ENCODE measurements at places on chromosomes 6 and 20.

GRCh38 chr20:654417-654750, 1.4 kb upstream of the SRXN1 start:
- DNase-seq, result no peak

- no peak for DNase-seq
These were observed 143.6 kb downstream of the OR2B2 start for GRCh38 chr6:27768556-27768955.

DNA sequence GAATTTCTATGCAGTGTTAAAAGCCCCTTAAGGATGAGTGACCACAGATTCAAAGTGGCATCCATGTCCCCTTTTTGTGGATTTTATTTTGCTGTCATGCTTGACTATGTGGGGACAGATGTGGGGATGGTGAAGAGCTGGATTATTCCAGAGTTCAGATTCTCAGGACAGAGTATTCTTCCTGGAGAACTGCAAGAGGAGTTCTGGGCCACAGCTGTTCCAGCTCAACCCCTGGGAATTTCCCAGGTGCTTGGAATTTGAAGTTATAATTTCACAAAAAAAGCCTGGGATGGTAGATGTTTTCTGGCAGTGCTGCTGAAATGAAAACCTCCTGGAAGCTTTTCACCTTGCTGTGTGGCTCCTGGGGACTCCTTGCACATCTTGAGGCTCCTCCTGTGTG, 671.8 kb upstream of the MARCKS start:
- no peak for DNase-seq

DNA sequence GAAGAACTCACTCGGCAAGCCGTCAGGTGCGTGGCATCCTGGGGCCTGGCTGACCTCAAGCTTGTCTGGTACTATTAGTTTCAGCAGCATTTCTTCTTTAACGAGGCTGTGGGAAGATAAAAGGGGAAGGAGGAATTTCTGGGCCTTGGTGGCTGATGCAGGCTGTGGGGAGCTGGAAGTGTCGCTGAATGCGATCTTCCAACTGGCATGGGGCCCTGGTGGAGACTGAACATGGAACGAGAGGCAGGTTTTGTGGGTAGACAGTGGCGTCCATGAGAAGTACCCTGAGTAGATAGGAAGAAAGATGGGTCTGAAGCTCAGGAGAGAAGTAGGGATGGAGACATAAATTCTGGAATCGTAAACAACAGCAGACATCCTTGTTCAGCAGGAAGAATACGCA, 23.9 kb downstream of the ERMARD start:
- no peak for DNase-seq

DNA sequence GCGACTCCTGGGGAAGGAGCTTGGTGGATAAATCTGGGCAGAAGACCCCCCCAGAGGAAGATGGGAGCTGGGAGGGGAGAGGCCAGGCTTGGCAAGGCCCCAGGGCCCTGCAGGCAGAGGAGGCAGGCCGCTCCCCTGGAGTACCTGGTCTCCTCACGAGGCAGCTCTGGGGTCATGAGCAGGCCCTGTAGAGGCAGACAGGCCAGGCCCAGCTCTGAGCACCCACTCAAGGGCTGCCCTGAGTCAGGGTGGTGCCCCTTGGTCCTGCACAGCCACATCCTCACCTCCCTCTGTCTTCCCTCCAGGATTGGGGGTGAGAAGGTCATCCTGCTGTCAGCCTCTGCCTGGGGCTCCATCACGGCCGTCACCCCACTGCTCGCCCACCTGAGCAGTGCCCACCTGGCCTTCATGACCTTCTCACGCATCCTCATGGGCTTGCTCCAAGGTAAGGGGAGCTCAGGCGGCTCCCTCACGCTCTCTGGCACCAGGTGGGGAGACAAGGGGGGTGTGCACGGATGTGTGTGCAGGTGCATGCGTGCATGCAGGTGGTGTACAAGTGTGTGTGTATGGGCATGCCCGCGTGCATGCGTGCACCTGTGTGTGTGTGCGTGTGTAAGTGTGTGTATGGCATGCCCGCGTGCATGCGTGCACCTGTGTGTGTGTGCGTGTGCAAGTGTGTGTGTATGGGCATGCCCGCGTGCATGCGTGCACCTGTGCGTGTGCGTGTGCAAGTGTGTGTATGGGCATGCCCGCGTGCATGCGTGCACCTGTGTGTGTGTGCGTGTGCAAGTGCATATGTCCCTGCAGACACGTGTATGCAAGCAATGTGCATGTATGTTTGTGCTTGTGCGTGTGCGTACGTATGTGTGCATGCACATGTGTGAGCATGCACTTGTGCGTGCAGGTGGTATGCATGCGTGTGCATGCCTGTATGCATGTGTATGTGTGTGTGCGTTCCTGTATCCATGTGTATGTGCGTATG, 4.9 kb downstream of the SLC17A9 start:
- DNase-seq, result no peak

- DNase-seq, result no peak
These were observed 265.4 kb downstream of the RIMS1 start for GRCh38 chr6:72151742-72152141.

GRCh38 chr20:6008254-6008653, 45.6 kb downstream of the LRRN4 start:
- no peak for DNase-seq

DNA sequence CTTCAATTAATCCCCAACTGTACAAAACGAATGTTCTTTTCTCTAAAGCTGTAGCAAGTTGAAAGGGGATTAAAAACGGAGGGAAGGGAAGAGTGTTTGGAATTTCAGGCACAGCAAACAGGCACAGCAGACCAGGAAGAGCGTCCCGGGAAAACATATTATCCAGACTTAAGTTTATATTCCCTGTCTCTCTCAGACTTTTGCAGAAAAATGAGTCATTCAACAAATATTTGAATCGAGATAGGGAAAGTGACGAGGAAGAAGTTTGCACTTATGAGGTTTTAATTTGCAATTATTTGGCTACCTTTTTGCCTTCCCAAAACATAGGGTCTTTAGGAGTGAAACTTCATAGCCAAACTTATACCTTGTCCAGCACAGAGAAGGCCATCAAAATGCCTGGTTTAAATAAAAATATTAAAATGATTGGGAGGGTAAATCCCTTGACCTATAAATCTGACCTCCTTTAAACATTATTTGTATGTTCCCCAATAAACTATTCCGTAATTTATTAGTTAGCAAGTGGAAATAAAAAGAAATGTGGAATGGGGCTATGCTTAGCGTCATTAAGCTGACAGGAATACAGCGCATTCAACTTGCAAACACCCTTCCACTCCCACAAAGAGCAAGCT, 16.0 kb downstream of the HFE start:
- DNase-seq, result no peak

GRCh38 chr6:120875900-120876299, 458.4 kb downstream of the TBC1D32 start:
- no peak for DNase-seq

GRCh38 chr20:13265941-13266340, 44.9 kb downstream of the ISM1 start:
- DNase-seq, result no peak

DNA sequence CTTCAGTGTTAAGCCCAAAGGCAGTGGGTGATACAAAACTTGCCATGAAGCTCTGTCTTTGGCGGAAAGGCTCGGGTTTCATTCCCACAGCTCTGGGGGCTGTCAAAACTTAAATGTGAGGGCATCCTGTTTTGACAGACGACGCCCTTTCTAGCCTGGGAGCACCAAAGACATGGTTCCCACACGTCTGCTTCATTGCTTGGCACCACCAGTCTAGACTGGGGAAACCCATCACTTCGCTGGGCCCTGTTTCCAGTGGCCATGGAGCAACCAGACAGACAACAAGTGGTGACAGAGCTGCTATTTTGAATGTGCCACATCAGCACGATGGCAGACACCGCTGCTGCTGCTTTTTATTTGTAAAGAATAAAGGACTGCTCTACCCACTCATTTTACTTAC, 127.5 kb downstream of the SASH1 start:
- no peak for DNase-seq

DNA sequence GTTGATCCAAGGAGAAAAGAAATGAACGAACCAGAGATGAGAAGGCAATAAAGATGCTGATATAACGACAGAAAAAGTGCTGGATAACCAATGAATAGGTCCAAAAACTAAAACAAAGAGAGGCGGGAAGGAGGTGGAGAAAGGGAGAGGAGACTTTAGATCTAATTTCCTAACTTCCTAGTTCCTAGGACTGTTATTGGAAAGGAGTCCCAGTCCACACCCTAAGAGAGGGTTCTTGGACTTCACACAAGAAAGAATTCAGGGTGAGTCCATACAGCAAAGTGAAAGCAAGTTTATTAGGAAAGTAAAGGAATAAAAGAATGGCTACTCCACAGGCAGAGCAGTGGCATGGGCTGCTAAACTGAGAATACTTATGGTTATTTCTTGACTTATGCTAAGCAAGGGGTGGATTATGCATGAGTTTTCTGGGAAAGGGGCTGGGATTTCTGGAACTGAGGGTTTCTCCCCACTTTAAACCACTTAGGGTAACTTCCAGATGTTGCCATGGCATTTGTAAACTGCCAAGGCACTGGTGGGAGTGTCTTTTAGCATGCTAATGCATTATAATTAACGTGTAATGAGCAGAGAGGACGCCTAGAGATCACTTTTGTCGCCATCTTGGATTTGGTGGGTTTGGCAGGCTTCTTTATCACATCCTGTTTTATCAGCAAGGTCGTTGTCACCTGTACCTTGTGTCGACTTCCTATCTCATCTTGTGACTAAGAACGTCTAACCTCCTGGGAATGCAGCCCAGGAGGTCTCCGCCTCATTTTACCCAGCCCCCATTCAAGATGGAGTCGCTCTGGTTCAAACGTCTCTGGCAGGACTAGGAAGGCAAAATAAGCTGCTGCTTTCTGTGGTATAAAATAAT, 60.9 kb upstream of the RBM24 start:
- DNase-seq, result no peak

- no peak for DNase-seq
These were observed 17.3 kb downstream of the BNIP5 start for GRCh38 chr6:36319436-36319762.

DNA sequence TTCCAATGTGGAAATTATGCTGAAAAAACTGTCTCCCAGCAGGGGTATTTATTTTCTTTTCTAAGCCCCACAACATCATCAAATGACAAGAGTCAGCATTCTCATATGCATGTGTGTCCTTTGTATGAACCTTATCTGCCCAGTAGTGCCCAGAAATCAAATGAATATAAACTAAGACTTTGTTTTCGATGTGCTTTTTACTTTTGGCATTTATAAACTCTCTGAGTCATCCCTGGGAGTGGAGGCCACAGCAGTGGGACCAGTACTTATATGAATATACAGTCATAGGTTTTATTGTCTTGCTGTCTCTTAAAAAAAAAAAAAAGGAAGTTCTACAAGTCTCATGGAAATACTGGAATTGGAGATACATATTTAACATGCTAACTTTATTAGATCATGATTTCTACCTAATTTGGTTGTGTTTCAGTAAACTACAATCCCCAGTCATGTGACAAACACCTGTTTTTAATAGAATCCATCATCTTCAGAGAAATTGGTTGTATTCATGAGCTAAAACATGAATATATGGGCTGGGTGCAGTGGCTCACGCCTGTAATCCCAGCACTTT, 99.2 kb upstream of the TMEM181 start:
- no peak for DNase-seq

DNA sequence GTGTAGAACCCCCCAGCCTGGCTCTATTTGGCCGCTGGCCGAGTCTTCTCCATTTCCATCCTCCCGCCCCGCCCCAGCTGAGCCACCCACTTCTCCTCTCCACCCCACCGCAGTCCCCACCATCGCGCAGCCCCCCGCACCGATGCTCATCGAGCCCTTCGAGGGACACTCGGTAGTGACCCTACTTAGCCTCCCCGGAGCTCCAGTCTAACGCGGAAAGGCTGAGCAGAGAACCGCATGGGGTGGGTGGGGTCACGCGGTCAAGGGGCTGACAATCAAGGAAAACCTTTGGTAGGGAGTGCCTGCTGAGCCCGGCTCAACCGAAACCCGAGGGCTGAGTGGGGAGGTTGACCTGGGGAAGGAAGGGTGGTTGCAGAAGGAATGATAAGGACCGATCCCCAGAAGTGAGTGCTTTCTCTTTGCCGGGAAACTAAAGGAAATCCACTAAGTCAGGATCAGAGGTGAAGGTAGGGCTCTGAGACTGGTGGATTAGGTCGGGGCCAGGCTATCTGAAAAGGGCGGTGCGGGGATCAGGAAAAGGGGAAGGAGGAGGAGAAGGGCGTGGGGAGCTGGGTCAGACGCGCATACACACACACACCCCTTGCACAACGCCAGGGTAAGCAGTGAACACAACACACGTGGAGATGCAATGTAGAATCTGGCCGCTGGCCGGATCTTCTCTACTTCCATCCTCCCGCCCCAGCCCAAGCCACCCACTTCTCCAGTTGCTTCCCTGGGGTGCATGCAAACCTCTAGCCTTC, 49.8 kb downstream of the CPXM1 start:
- no peak for DNase-seq

DNA sequence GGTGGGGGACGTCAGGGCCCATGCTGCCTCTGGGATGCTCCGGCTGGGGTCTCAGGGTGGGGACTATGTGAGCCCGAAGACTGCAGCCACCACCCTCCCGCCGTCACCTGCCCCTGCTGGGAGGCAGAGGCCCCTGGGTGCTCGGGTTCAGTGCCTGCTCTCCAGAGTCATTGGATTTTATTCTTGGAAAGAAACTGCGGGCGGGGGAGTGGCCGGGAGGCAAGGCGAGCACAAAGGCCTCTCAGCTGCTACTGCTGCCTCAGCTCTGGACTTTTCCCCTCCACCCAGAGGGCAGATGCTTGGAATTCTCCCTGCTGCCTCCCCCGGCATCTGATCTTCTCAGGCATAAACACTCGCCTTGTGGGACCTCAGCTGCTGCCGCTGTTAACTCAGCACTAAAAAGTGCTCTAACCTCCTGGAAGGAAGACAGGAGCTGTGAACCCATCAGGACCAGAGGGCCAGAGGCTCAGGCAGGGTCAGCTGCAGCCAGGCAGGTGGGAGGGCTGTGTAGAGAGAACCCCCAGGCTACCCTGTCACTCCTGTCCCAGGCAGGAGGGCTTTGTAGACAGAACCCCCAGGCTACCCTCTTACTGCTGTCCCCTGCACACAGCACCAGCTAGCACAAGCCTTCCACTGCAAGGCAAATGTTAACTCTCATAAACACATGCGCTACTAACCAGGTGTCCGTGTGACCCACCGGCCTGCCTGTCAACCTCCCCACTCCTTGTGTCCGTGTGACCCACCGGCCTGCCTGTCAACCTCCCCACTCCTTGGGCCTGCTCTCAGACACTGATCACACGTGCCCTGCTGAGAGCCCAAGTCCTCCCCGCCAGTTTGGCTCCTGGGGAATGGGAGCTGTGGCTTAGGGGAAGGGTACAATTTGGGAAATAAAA, 9.4 kb upstream of the FRMD1 start:
- no peak for DNase-seq

DNA sequence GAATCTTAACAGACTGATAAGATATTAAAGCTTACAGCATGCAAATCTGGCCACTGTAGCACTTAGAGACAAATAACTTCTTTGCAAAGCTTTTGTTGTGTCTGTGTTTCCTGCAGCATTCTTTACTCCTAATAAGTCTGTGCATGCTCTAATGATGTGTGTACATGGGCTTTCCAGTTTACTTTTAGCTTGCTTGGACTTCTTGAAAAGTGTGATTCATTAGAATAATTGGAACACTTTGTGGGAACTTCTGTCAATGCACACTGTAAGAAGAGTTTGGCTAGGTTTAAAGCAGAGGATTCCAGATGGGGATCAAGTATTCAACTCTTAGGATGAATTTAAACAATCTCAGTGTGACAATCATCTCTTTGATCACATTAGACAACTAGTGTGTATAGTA, 22.1 kb upstream of the TINAG start:
- DNase-seq, result no peak

Data from CD4-positive, alpha-beta T cell treated with Interleukin-2 at 100 ng/mL for 4 hours (primary cell).